ENCODE measurements at places on chromosomes 13 and 19. TPM values are rescaled to one million over a fixed set of nuclear protein-coding genes. Genes with fewer than 3 reads are reported as not detected.
A peak's percentile ranks its signal among the peaks of the same experiment; 100 is the strongest.

DNA sequence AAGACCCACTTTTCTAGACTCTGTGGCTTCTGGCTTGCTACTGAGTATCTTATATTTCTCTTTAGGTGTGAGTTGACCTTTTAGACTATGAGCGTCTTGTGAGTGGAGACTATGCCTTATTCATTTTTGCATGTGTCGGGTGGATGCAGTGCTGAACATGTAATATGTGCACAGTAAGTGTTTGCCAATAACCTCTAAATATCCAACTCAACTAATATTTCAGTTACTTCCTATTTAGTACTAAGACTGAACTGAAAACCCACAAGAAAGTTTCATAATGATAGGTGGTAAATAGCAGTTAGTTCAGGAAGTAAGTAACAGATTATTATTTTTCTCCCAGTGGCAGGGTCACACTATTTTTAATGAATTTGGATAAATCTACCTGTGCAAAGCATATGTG is 269.3 kb downstream of the KCNRG start:
- no peaks in the 10 kb centered on the region for H3K27me3 ChIP-seq
- H3K27ac ChIP-seq: no peak overlapping the region
- H3K4me1 ChIP-seq: peaks cover 9% of the 10 kb centered on the region

- no peak for DNase-seq
- H3K4me1 ChIP-seq: no peaks in the 10 kb centered on the region
- no peak overlapping the region for H3K4me3 ChIP-seq
- H3K36me3 ChIP-seq: peaks cover 97% of the 10 kb centered on the region
- no peak overlapping the region for H3K27ac ChIP-seq
Measured at GRCh38 chr19:19653597-19654147, 9.8 kb downstream of the ATP13A1 start.

DNA sequence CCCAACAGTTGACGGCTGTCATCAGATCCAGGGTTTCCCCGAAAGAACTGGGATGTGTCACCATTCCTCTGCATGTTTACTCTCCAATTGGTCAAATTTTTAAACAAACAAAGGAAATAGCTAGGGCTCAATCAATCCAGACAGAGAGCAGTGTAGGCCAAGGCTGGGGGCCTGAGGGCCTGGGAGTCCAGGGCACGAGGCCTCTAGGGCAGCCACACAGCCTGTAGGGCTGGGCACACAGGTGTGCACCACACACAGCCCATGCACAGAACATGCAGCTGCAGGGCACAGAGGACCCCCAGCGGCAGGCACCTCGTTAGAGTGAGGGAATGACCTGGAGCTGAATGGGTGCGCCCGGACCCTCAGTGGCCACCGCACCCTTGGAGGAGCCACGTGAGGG is 9.5 kb downstream of the MIER2 start:
- H3K27me3 ChIP-seq: no peaks in the 10 kb centered on the region
- H3K27ac ChIP-seq: no peak overlapping the region
- H3K4me3 ChIP-seq: no peak overlapping the region

DNA sequence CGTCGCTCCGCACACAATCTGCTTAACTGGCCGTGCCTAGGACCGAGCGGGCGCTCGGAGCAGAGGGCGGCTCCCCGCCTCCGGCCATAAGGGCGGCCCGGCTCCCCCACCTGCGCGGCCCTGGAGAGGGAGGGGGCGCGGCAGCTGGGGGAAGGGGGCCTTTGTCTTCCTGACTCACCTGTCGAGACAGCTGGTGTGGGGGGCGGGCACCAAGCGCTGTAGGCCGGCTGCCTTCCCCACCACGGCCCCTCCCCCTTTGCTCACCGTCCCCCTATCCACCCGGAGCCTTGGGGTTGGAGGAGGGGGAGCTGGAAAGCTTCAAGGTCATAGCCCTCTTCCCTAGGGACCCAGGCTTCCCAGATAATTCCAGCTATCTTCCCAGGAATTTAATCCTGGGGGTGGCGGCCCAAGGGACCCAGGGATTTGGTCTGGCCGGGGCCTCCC is 1.2 kb downstream of the VASP start:
- H3K27me3 ChIP-seq: no peaks in the 10 kb centered on the region
- H3K4me3 ChIP-seq: peak overlapping the region; percentile 99
- H3K36me3 ChIP-seq: peaks cover 3% of the 10 kb centered on the region
- H3K4me1 ChIP-seq: peaks cover 14% of the 10 kb centered on the region
- H3K27ac ChIP-seq: peak overlapping the region; percentile 87
- no peak for DNase-seq

The CEACAM19 gene
- 2.4 TPM for total RNA-seq

- H3K36me3 ChIP-seq: no peaks in the 10 kb centered on the region
- no peak overlapping the region for H3K27ac ChIP-seq
- H3K4me3 ChIP-seq: no peak overlapping the region
- no peaks in the 10 kb centered on the region for H3K4me1 ChIP-seq
- no peaks in the 10 kb centered on the region for H3K27me3 ChIP-seq
Measured at GRCh38 chr13:45101327-45102018, 18.8 kb upstream of the GTF2F2 start.

The DIAPH3 gene
- total RNA-seq: not detected
